ENCODE measurements at places on chromosomes 7 and 10.

DNA sequence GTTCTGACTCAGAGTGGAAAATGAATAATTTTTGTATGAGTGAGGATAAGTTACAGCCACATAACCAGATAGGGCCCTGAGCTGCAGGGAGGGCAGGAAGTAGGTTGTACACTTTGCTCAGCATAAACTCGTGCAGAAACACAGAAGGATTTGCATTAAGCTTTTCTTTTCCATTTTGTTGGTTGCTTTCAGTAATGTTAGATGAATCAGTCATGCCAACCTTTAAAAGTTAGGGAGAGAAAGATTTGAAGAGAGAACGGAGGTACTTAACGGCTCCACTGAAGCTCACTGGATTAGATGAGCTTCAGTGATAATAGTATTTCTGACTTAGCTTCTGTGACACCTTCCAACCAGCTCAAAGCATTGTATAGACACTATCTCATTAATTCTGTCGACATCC, 348.1 kb downstream of the GATA3 start:
- DNase-seq: no peak

DNA sequence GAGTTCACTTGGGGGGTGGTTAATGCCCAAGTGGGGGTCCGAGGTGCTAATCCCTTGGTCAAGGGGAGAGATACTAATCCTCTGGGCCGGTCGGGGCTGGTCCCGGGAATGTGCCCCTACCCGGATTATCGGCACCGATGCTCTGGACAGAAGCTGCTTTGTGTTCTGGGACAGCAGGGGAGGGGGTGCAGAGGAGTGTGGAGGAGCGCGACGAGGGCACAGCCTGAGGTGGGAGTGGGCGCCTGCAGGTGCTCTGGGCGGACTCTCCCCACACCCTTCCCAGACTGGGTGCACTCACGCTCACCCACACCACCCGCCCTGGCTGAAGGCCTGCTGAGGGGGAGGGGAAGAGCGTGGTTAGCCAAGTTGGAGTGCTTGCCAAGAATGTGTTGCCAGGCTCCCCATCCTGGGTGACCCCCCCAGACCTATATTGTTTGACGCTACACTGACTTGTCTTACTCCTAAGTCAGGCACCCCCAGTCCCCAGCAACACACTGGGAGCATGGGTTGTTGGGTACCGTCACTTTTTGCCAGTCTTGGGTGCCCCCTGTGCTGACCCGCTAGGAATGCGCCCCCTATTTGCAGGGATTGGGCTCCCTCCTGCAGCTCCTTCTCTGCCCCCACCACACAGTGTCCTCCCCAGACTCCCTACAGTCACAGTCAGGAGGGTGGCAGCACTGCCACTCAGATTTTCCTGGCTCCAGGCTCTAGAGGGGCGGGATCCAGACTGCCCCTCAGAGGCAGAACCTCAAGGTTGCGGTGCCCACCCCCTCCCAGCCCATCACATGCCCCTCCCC, 1.2 kb downstream of the SLC4A2 start:
- no peak for DNase-seq

GRCh38 chr10:3452173-3452626, 279.6 kb upstream of the PITRM1 start:
- DNase-seq: no peak

DNA sequence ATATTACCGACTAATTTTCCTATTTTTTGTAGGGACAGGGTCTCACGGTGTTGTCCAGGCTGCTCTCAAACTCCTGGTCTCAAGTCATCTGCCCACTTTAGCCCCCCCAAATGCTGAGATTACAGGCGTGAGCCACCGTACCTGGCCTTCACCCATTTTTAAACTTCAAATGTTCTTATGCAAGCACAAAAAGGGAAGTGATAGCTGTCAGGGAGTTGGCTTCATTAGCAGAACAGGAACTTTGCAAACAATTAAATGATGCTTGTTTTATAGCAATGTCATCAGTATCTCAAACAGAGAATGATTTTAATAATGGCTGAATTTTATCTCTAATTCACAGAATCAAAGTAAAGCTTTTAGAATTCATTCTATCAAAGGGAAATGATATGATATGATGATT, 49.8 kb upstream of the FAM171A1 start:
- DNase-seq: no peak

GRCh38 chr7:150335774-150336112, 5.7 kb downstream of the RARRES2 start:
- DNase-seq: no peak

- no peak for DNase-seq
These were observed 8.8 kb upstream of the LAMB4 start for GRCh38 chr7:108138911-108139310.

GRCh38 chr7:129126314-129126713, 18.2 kb upstream of the TSPAN33 start:
- no peak for DNase-seq

DNA sequence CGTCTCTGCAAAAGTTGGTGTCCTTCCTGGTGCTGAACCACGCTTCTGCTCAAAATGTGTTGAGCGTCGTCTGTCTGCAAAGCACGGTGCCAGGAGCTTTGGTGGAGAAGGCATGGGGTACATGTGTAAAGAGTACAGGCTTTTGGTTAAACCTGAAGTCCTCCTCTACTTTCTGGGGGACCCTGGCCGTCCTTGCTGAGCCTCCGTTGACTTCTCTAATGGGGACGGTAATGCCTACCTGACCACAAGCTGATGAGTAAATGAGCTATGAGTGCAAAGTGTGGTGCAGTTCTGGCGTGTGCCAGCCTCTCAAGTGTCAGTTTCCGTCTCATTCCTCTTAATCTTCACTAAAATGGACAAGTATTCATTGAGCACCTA, 527 bp upstream of the HERPUD2 start:
- DNase-seq: no peak

DNA sequence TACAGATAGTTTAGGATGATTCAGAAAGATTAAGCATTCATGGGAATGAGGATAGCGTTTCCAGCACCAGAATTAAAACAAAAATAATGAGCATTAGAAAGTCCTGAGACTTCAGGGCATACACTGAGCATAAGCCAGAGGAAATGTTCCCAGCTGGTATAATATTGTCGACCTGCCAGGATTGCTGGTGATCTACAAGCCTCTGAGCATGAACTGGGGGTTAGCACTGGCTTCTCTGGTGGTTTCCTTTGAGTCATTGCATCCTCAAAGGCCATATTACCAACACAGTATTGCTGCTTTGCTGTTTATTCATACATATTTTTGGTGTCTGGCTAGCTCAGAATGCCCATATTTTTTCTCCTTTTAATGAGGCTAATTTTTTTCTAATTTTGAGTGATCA, 10.7 kb upstream of the ATRNL1 start:
- no peak for DNase-seq

DNA sequence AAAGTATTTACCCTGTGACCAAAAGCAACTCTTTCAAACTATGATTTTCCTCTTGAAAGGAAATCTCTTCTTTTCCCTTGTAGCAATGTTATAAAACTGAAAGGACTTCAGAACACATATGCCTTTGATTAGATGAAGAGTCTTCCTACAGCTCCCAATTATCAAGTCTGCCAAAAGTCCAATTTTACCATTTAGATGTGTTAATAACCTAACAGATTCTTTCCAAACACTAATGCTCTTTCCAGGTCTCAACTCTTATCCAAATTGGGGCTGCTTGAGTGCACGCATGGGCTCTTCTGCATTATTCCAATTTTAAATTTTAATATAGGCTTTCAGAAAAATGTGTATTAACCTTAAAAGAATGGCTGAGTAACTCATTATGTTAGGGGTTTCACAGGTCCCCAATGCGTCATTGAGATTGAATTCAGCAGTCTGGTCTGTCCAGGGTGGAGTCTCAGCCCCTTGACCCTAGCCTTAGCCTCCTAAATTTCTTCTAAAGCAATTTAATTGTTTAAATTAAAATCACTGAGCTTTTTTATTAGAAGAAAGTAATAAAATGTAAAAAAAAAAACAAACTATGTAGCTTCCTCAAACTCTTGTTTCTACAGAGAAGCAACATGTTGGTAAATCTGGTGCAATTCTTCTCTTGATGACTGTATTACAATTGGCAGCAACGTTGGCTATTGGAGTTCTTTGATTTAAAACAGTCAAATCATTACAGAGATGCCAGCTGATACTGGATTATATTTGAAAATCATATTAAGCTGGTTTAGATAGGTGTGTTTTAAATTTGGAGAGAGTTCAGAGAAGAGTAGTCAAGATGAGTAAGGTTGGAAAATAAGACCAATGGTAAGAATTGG, 170.4 kb downstream of the DKK1 start:
- DNase-seq: no peak

GRCh38 chr10:74612195-74612594, 214.2 kb upstream of the KAT6B start:
- DNase-seq: no peak

GRCh38 chr10:82394122-82394521, 519.1 kb downstream of the NRG3 start:
- DNase-seq: no peak

GRCh38 chr10:18214691-18215563, 74.7 kb downstream of the CACNB2 start:
- DNase-seq: no peak

- DNase-seq: no peak
These were observed 414.2 kb upstream of the SEMA3C start for GRCh38 chr7:81333004-81333403.

DNA sequence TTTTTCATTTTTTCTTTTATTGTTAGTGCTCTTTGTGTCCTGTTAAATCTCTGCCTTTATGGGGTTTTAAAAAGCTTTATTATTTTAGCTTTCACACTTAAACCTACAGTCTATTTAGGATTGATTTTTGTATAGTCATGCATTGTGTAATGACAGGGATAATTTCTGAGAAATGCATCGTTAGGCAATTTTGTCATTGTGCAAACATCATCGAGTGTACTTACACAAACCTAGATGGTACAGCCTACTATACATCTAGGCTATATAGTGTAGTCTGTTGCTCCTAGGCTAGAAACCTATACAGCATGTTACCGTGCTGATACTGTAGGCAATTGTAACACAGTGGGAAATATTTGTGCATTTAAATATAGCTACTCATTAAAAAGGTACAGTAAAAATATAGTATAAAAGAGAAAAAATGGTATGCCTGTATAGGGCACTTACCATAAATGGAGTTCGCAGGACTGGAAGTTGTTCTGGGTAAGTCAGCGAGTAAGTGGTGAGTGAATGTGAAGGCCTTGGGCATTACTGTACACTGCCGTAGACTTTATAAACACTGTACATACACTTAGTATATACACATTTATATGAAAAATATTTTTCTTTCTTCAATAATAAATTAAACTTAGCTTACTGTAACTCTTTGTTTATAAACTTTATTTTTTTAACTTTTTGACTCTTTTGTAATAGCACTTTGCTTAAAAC, 16.0 kb downstream of the UBE2D1 start:
- no peak for DNase-seq

DNA sequence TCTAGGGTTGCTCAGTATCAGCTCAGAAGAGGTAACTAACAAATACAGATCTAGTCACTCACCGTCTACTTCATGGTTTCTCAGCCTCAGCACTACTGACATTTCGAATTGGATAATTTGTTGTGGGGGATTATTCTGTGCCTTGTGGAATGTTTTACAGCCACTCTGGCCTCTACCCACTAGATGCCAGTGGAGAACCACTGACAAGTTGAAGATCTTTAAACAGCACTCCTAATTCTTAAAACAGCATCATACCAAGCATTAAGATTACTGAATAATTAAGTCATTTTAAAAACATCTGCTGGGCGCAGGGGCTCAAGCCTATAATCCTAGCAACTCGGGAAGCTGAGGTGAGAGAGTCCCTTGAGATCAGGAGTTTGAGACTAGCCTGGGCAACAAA, 82.6 kb downstream of the UPF2 start:
- no peak for DNase-seq

GRCh38 chr7:154640266-154640865, 362.6 kb downstream of the PAXIP1 start:
- DNase-seq: no peak

DNA sequence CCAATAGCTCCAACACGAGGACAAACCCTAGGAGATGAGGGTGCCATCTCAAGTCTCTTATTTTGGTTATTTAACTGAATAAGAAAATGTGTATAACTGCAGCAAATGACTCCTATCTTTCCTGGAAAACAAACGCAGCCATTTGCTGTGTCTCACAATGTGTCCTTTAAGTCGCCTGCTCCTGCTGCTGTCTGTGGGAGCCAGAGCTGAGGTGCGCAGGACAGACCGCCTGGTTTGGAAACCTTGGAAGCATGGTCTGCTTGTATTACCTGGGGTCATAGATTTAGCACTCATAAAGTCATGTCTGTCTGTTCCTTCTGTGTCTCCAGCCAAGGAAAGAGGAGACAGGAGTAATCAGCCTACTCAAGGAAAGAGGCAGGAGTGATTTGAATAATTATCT, 760.2 kb downstream of the GRID1 start:
- DNase-seq: no peak

GRCh38 chr10:96225119-96225518, 46.2 kb downstream of the BLNK start:
- DNase-seq: no peak

- DNase-seq: no peak
These were observed 46.8 kb upstream of the GLCCI1 start for GRCh38 chr7:7921830-7922229.

- no peak for DNase-seq
These were observed 8.8 kb downstream of the STK17A start for GRCh38 chr7:43591558-43592180.

DNA sequence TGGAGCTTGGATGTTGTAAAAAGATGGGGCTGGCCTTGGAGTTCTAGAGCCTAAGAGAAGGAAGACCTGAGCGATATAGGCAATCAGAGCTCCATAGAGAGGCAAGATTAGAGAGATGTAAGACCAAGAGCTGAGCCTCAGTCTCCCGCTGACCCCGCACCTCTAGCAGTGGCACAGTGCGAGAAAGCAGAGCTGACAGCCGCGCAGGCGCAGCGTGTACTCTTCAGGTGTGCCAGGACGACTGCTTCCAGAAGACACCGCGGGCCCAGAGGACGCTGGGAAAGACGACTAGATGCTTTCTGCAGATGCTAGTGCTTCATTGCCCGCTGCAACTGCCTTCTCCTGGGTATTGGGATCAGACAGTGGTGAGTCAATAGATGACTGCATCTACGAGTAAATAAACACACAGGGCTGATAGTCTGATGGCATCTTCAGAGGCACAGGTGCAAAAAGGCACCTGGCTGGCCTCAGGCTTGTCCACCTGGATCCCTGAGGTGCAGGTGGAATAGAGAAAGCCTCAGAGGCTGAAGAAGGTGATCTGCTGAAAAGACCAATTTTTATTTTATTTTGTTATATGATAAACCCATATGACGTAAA, 38.1 kb upstream of the CCDC6 start:
- no peak for DNase-seq

GRCh38 chr10:77685432-77685831, 47.8 kb upstream of the KCNMA1 start:
- no peak for DNase-seq

GRCh38 chr7:22811746-22812280, 10.8 kb downstream of the TOMM7 start:
- no peak for DNase-seq

GRCh38 chr7:52764492-52765169, 270.8 kb upstream of the POM121L12 start:
- no peak for DNase-seq
